ENCODE measurements at places on chromosomes 2 and 18.

GRCh38 chr18:69725855-69726508 is 221.7 kb downstream of the CD226 start:
- DNase-seq = no peak

DNA sequence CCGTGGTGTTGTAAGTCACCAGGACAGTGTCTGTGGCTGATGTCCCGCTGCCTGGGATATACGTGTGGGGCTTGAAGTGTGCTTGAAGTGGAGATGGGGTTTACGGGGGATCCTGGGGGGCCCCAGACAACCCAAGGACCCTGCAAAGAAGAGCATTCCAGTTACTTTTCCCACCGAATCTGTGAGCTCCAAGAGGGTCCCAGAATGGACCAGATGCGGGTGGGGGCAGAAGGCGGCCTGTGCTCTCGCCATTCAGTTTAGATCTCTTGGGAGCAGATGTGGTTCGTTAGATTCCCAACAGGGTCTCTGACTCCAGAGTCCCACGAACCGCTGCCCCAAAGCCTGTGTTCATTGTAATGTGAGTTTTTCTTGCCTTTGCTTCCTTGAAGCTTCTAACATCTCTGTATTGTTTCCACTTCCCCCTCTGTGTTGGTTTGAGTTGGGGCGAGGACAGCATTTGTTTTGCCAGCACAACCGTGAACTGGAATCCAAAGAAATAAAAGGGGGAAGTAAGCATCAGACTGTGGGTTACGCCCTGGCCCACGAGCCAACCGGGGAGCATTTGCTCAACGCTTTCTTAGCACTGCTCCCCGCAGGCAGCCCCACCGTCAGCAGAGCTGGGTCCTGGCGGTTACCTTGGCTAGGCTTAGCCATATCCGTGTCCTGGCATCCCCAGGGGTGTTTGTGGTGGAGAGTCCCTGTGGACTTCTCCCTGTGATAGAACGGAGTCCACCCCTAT is 92.1 kb downstream of the SH3BP4 start:
- no peak for DNase-seq

DNA sequence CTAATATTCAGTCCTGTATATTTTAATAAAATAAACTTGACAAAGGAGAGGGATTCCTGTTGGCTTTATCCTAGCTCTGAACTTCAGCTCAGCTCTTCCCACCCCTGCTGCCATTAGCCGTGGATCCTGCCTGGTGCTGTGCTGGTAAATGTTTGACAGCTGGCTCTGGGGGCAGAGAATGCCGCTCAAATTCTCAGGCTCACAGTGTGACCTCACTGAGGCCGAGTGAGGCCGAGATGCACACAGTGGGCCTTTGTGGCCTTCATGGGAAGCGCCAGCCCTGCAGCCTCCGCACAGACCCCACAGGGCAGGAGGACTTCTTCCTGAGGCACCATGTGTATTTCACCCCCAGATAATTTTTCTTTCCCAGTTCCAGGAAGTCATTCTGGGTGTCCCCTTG is 16.5 kb upstream of the FAHD2A start:
- DNase-seq = no peak

- no peak for DNase-seq
Measured at GRCh38 chr2:188403676-188404075, 112.0 kb downstream of the GULP1 start.

GRCh38 chr18:44682871-44683221 is 2.2 kb downstream of the SETBP1 start:
- no peak for DNase-seq
